ENCODE measurements at places on chromosomes 4 and X.

DNA sequence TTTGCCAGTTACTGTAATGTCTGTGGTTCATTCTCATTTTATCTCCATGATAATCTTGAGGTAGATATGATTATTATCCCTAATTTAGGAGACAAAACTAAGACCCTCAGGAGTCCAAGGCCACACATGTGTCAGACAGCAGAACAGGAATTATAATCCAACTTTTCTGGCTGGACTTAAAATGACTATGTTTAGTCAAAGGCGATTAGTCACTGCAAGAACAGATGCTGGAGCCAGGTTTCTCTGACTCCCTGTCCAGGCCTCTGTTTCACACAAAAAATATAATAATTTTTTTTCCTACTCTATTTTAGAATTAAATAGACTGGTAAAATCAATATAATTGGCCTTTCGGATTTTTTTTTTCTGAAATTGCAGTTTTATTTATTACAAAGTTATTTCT is 56.7 kb upstream of the TMEM131L start:
- H3K4me1 ChIP-seq: peaks cover 1% of the 10 kb centered on the region
- no peak overlapping the region for H3K4me3 ChIP-seq
- no peak overlapping the region for H3K27ac ChIP-seq
- DNase-seq: no peak
- H3K36me3 ChIP-seq: peaks cover 2% of the 10 kb centered on the region

GRCh38 chrX:106791495-106791894 is 11.0 kb upstream of the TBC1D8B start:
- no peak overlapping the region for H3K4me3 ChIP-seq
- no peak overlapping the region for H3K27ac ChIP-seq
- no peak for DNase-seq
- H3K36me3 ChIP-seq: no peaks in the 10 kb centered on the region

DNA sequence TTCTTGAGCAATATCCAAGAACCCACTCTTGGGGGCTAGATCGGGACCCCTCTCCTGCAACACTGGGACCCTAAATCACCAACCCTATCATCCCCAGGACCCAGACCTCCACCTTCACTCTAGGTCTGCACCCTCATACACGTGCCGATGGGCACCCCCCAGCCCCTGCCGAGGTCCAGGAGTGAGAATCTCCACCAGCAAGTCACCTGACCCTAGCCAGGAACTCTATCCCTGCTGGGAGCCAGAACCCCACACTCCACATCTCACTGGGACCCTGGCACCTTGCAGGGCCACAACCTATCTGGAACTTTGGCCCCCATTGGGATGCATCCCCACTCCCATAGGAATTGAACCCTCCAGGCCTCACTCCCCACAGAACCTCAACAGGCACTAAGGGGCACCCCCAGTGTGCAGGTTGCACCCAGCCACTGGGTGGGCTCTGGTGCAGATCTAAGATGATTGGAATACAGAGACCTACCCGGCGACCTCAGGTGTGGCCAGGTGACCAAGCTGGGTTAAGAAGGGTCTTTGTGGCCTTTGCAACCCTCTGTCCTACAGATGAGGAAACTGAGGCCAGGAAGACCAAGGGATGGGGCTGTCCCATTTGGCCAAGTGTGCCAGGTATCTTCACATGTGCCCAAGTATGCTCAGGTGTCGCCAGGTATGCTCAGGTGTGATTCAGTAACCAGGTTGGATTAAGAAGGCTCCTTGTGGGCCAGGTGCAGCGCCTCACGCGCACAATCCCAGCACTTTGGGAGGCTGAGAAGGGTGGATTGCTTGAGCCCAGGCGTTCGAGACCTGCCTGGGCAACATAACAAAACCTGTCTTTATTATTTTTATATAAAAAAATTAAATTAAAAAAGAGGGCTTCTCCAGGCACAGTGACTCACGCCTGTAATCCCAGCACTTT is 3.1 kb upstream of the DHRSX start:
- peaks cover 3% of the 10 kb centered on the region for H3K27me3 ChIP-seq
- peak overlapping the region; percentile 13 for H3K27ac ChIP-seq
- H3K4me1 ChIP-seq: peaks cover 9% of the 10 kb centered on the region
- no peak for DNase-seq
- H3K4me3 ChIP-seq: peak overlapping the region; percentile 40

GRCh38 chr4:71270901-71271300 is 67.9 kb upstream of the SLC4A4 start:
- no peaks in the 10 kb centered on the region for H3K27me3 ChIP-seq
- H3K4me1 ChIP-seq: peaks cover 20% of the 10 kb centered on the region
- peak; percentile 4 for DNase-seq
- H3K27ac ChIP-seq: no peak overlapping the region

DNA sequence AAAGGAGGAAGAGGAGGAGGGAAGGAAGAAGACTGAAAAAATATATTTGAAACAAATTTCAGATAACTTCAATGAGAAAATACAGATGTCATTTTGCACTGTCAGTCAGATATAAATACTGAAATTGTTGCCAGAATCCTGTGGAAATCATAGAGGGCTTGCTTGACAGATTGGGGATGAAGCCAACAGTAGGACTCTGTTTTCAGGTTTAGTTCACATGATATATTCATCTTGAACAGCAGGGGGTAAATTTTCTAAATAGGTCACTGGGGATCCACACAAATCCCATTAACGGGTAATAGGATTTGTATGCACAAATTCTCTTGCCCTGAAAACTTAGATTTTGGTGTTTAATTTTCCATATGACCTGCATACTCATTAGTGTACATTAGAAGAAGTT is 103.3 kb upstream of the PCDH18 start:
- H3K4me1 ChIP-seq: no peaks in the 10 kb centered on the region
- no peak for DNase-seq
- no peak overlapping the region for H3K4me3 ChIP-seq
- no peaks in the 10 kb centered on the region for H3K36me3 ChIP-seq

DNA sequence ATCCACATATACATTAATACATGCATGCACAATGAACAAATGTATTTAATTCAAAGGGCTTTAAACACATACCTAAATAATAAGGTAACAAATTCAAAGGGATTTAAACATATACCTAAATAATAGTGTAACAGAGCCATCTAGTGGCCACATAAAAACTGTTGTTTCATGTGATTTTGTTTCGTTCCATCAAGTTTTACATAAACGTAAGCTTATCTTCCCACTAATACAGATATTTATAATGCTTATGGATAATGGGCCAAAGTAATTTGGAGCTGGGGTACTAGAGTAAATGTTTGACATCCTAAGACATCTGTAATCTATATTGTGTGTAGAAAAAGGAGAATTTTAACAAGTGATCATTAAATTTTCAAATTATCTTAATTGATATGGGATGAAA is 82.3 kb downstream of the PRSS12 start:
- no peaks in the 10 kb centered on the region for H3K36me3 ChIP-seq
- peak; percentile 47 for DNase-seq
- no peaks in the 10 kb centered on the region for H3K4me1 ChIP-seq
- no peak overlapping the region for H3K27ac ChIP-seq
- H3K4me3 ChIP-seq: no peak overlapping the region
- no peaks in the 10 kb centered on the region for H3K27me3 ChIP-seq

DNA sequence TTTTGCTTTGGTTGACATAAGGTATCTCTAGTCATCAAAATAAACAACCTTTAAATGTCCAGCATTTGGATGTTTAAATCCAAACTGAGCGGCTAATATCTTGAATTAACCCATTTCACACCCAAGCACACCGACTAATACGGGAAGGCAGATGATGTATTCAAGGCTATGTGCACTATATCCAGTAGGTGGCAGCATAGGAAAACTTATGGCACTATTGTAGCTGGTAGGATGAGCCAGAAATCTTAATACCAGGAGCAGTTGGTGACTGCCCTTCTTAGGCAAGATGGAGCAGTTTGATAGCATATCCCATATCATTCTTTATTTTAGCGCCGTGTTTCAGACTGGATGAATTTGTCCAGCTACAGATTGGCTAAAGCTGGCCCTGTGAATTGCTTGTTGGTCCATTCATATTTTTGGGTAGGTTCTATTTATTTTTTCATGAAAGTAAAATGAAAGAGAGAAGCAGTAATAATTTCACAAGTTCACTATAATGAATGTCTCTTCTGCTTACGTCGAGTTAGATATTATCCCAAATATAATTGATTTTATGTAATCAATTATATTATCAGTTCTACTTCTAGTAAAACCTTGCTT is 24.4 kb downstream of the UCHL1 start:
- H3K27me3 ChIP-seq: peaks cover 30% of the 10 kb centered on the region
- no peak for DNase-seq
- no peaks in the 10 kb centered on the region for H3K36me3 ChIP-seq
- H3K4me3 ChIP-seq: no peak overlapping the region
- no peaks in the 10 kb centered on the region for H3K4me1 ChIP-seq

DNA sequence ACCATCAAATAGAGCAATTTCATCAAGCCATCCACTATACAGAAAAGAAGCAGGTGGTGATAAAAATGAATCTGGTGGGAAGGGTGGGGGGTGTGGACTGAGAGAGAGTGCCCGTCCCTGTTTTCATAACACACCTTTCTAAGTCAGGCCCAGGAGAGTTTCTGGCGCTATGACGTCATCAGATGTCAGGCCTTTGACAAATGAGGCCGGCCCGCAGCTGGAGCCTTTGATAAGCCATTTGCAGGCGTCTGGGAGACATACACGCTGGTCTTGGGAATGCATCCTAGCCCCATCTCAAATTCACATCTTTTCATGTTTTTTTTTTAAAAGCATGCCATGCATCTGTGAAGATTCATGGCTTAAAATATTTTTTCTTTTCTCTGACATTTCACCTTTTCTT is 404.5 kb downstream of the BCOR start:
- no peak overlapping the region for H3K4me3 ChIP-seq
- no peak for DNase-seq
- no peaks in the 10 kb centered on the region for H3K4me1 ChIP-seq
- H3K36me3 ChIP-seq: no peaks in the 10 kb centered on the region
- H3K27ac ChIP-seq: no peak overlapping the region
- no peaks in the 10 kb centered on the region for H3K27me3 ChIP-seq

DNA sequence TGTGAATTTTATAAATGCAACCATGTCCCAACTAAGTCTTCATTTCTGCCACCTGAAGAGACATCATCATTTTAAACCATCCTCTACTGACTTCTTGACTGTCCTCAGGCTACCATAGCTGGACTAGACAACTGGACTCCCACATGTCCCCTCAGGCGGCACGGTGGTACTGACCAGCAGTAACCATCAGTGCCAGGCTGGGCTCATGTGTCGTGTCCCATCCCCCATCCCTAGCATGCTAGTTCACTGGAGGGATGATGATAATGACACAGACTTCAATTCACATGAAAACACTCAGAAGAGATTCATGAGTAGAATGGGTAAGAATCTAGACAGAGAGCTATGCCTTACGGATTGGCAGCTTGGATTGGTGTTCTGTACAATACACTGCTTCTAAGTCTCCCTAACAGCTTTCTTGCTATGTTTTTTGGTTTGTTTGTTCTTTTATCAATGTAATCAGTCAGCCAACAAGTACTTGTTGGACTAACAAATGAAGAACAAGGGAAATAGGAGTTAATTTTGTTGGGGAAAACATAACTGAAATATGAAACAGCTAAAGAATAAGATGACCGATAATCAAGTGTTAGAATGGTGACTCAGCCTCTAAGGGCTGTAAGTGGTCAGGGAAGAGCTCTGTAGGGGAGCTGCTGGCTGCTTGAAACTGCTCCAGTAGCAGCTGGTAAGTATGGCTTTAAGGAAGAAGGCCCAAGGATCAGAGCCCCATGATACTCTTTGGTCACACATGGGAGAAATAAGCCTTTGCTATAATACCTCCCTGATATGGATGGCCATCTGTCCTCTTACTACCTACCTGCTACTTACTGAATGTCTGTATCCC is 10.3 kb downstream of the ZDHHC9 start:
- H3K4me3 ChIP-seq: no peak overlapping the region
- H3K27me3 ChIP-seq: no peaks in the 10 kb centered on the region
- H3K4me1 ChIP-seq: no peaks in the 10 kb centered on the region

GRCh38 chr4:104848597-104849225 is 298.0 kb upstream of the TET2 start:
- H3K27ac ChIP-seq: no peak overlapping the region
- no peaks in the 10 kb centered on the region for H3K4me1 ChIP-seq
- H3K36me3 ChIP-seq: no peaks in the 10 kb centered on the region

DNA sequence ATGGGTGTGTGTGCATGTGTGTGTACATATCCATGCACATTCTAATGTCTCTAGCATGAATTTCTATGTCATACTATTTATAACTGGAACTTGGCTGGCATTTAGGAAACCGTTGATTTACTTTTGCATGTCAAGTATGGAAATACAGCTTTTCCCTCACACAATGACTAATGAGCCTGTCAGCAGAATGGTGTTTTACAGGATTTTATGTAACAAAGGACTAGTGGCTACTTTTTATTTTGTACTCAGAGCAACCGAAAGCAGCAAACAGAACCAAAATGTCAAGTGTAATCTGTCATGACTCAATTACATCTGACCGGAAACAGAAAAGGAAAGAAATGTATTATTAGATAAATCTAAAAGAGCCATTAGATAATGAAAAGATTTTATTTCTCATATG is 1911.5 kb upstream of the AGA start:
- H3K4me1 ChIP-seq: no peaks in the 10 kb centered on the region
- no peaks in the 10 kb centered on the region for H3K27me3 ChIP-seq
- H3K4me3 ChIP-seq: no peak overlapping the region
- no peak overlapping the region for H3K27ac ChIP-seq
- no peak for DNase-seq

DNA sequence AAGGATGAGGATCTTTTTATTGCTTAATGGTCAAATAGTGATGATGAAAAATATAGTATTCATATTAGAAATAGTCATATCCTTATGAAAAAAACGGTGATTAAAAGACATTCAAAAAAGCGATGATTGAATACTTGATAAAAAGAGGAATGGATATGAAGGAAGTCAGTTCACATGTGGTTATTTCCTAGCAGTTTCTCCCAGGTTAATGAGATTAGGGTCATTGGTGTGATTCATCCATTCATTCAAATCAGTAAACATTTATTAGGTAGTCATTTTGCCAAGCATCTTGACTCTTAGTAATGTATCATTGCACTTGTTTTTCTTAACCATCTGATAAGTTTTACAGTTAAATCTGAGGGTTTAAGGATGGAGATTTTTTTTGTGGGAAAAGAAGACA is 294.1 kb downstream of the ARHGAP24 start:
- H3K27me3 ChIP-seq: no peaks in the 10 kb centered on the region
- no peak for DNase-seq
- H3K36me3 ChIP-seq: no peaks in the 10 kb centered on the region
- H3K27ac ChIP-seq: no peak overlapping the region
- no peaks in the 10 kb centered on the region for H3K4me1 ChIP-seq
- H3K4me3 ChIP-seq: no peak overlapping the region

DNA sequence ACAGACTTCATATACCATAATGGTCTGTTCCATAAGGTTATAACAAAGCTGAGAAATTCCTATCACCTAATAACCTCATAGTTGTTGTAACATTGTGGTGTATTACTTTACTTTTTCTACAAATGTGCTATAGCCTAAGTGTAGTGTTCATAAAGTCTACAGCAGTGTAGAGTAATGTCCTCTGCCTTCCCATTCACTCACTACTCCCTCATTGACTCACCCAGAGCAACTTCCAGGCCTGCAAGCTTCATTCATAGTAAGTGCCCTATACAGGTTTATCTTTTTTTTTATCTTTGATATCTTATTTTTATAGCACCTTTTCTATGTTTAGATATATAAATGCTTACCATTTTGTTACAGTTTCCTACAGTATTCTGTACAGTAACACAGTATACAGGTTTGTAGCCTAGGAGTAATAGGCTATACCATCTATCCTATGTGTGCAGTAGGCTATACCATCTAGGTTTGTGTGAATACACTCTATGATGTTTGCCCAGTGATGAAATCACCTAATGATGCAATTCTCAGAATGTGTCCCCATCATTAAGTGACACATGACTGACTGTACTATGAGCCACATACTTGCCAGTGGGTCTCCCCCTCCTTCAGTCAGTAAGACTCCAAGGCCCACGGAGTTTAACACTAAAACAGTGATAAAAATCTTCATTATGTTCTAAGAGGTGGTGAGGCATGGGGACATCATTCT is 299.9 kb downstream of the UNC5C start:
- no peak for DNase-seq
- H3K27ac ChIP-seq: no peak overlapping the region
- H3K36me3 ChIP-seq: no peaks in the 10 kb centered on the region
